Activated T-helper 17 cell treated with anti-CD3 and anti-CD28 coated beads, Interleukin-2, amount 50 U/mL, for 72 hours (primary cell): ENCODE measurements at places on chromosomes 4 and X. TPM values are rescaled to one million over a fixed set of nuclear protein-coding genes. Genes with fewer than 3 reads are reported as not detected.

Gene HTR2C
- total RNA-seq: not detected

DNA sequence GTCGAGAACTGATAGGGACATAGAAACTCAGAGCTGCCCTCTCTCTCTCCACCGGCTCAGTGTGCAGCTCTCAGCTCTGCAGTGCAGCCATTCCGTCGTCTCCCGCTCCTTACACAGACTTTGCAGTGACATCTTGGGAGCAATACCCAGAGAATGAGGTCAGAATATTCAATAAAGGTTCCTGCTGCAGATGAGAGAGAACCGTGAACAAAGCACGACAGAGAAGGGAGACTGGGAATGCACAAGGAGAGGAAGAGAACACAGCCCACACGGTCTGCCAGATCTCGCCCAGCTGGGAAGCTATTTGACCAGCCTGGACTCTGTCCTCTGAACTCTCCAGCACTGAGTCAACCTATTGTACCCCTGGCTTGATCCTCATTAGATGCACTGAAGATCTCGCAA lies 118.0 kb upstream of the PPARGC1A start:
- no peak for ATAC-seq

GRCh38 chr4:189081826-189082225 lies 858.8 kb upstream of the FRG1 start:
- no peak for ATAC-seq

DNA sequence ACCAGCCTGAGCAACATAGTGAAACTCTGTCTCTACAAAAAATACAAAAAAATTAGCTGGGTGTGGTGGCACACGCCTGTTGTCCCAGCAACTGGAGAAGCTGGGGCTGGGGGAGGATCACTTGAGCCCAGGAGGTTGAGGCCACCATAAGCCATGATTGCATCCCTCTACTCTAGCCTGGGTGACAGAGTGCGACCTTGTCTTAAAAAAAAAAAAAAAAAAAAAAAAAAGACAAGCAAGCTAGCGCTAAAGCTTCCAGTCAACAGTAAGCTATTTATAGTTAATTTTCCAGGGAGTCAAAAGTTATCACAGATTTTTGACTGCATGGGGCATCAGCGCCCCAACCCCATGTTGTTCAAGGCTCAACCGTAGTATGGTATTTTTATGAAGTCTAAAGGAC lies 273.4 kb downstream of the RAPGEF2 start:
- ATAC-seq: no peak

Gene PLRG1
- total RNA-seq: 125 TPM

Gene ARMCX4
- total RNA-seq: 11.3 TPM

Gene XG
- total RNA-seq: not detected

DNA sequence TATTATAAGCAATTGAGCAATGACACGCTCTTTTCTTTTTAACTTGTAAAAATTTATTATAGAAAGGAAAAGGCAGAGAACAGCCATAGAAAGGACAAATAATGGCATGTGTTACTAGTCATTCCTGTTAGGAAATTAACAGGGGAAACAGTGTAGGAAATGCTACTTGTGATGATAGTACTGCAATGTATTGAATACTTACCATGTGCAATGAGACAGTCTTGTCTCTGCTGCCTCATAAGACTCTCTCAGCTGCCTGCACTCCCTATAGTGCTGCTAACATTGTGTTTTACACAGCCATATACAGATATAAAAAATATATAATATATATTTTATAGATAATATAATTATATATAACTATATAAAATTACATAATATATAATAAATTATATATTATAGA lies 62.3 kb upstream of the SHOX start:
- ATAC-seq: peak; percentile 49

DNA sequence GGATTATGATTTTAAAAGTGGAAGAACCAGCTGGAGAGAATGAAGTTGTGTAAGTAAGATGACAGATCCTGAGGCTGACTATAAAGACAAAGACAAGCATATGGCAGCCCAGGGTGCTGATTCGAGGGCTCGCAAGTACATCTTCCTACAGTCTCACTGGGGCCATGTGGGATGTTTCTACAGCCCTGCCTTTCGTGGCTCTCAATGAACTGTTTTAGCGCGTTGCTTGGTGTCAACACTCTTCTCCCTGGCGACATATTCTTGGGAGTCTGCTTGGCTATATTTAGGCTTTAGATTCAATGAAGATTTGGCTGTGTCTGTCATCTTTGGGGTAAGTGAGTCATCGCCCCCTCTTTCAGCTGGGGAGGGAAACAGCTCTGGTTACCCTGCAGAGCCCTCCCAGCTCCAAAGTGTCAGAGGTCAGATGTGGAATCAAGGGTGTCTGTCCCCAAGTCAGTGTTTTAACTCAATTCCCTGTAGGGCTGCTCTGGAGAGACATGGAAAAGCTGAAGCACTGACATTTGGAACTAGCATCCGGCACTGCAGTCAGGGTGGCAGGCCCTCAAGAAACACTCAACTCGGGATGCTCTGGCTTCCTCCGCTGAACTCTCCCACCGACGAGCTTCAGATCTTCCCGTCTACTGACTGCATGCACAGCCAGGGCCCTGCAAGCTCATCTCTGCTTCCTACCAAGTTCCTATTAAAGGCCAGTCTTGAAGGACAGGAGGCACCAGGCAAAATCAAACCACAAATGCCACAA lies 65.7 kb downstream of the GATB start:
- ATAC-seq: no peak

Gene RP2
- total RNA-seq: 7.1 TPM

- no peak for ATAC-seq
Measured at GRCh38 chrX:49930039-49930438, 7.6 kb downstream of the CLCN5 start.

- ATAC-seq: peak; percentile 51
Measured at GRCh38 chr4:169615467-169616106, 3.2 kb upstream of the NEK1 start.

Gene GAGE12E
- not detected for total RNA-seq

- ATAC-seq: peak; percentile 30
Measured at GRCh38 chr4:108117418-108118182, 51.1 kb downstream of the LEF1 start.

DNA sequence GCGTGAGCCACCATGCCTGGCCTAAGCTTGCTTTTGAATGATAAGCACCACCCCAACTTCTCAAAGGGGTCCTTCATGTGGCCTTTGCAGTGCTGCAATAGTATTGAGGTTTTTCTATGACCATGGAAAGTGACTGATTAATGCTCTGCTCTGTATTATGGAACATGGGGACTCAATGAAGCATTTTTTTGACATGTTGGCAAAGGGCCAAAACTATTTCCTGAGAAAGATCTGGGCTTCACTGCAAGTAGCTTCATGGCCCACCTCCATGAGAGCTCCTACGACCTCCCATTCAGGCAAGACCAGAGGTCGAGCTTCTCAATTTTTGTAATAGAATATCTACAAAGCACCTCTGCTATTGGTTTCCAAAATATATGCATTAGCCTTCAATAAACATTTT lies 16.7 kb upstream of the SEPTIN6 start:
- no peak for ATAC-seq

GRCh38 chrX:134692990-134693389 lies 34.7 kb upstream of the PLAC1 start:
- no peak for ATAC-seq

DNA sequence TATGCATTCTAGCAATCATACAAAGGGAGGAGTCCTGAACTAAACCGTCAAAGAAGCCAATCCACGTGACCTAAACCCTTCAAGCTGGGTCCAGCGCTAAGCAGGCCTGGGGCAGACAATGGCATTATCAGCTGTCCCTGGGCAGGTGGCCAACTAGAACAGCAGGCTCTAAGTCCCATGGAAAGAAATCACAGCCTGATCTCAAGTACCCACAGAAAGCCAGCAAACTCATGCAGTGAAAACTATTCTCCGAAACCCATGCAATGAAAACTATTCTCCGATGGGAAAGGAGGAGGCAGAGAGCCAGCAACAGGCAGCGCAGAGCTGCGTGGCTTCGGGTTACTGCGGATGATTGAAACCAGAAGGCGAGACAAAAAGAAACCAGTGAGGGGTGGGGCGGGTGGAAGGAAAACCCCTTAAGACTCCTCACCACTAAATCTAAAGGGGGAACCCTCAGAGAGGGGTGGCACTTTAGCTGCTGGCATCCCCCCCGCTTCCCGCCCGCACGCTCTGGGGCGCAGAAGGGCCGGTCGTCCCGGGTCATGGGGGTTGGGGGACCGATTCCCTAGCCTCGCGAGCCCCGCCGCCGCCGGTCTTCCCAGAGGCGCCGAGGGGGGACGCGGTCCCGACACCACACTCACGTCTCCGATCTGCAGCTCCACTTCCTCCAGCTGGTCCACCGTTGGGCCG lies 567 bp downstream of the C4orf46 start:
- peak; percentile 34 for ATAC-seq

Gene SPANXN3
- not detected for total RNA-seq

Gene SH3D19
- 1.1 TPM for total RNA-seq

DNA sequence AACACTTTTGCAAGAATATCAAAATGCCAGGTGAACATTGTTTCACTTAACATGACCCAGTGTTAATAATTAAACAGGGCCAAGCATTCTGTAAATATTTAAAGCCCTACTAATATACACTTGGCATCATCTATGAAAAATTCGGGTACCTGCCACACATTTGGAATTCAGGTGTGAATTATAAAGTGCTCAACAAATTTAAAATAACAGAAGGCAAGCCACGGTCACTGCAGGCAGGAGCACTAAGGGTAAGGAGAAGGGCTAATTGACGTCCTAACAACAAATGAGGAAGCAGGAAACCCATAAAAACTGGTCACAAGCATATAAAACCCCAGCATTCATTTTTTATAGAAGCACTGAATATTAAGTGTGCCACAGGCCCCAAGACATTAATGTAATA lies 43.8 kb upstream of the CPEB2 start:
- no peak for ATAC-seq

Gene SAT1
- total RNA-seq: 94.7 TPM

Gene SOWAHB
- not detected for total RNA-seq

DNA sequence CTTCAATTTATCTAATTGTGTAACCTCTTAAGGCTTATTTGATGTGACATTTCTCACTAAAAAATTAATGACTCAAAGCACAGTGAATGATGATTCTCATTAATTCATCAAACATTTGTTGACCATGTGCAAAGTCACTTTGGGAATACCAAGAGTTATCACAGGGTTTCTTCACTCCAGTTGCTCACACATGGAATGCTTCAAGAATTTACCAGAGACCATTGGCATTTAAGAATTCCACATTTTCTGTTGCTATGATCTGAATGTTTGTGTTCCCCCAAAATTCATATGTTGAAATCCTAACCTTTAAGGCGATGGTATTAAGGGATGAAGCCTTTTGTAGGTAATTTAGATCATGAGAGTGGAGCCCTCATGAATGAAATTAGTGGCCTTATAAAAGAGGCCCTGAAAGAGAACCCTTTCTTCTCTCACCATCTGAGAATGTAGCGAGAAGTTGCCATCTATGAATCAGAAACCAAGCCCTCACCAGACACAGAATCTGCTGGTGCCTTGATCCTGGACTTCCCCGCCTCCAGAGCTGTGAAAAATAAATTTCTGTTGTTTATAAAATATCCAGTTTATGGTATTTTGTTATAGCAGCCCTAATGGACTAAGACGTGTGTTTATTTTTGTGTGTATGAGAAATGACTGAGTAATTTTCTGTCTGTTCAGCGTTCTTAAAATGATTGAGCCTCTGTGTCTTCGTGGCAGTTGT lies 16.4 kb upstream of the SRPX start:
- ATAC-seq: no peak

DNA sequence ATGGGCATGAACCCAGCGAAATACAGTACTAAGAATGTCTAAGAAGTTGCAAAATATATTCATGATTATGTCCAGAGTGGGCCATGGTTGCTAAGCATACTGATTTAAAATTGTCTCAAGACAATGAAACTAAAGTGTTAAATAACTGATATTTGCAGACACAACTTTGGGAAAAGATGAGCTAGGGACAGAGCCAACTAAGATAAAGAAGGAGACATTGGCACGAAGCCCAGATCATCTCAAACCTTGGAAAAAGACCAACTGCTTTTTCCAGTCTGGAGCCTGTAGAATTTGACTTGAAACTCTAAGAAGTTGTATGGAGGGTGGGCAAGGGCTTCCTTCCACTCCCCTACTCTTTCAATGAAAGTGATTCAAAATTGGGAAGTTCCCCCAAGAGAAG lies 108.5 kb upstream of the GLRA2 start:
- no peak for ATAC-seq

Gene PARM1
- total RNA-seq: 0.11 TPM

DNA sequence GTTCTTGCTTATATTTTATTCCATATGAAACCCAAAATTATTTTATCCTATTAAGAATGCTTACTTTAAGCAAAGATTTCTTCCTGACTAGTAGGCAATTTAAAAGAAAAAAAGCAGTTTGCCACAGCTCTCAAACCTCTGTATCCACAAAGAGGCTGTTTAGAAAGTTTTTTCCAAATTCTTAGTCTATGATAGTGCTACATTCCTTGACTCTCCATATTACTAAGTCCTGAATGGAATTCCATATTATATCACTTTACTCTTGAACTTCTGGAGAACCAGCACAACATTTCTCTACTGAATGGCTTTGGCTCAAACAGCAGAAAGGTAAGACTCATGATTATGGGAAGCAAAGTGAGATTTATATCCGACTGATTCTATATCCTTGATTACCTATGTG lies 8.3 kb downstream of the SLC10A6 start:
- no peak for ATAC-seq

- ATAC-seq: no peak
Measured at GRCh38 chr4:8329859-8330761, 60.6 kb downstream of the HTRA3 start.

DNA sequence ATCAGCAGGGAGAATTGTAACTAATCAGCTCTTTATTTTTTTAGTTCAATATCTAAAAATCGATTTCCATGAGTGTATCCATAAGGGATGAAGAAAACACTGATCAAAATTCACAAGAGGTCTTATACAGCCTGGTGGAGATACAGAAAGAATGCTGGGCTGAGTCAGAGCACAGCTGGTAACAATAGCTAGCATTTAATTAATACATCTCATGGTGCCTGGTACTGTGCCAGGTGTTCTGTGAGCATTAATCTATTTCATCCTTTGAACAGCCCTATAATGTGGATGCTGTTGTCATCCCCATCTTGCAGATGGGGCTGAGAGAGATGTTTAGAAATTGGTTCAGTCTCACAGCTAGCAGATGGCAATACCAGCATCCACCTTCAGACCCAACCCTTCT lies 250.9 kb upstream of the RPS6KA3 start:
- ATAC-seq: no peak

DNA sequence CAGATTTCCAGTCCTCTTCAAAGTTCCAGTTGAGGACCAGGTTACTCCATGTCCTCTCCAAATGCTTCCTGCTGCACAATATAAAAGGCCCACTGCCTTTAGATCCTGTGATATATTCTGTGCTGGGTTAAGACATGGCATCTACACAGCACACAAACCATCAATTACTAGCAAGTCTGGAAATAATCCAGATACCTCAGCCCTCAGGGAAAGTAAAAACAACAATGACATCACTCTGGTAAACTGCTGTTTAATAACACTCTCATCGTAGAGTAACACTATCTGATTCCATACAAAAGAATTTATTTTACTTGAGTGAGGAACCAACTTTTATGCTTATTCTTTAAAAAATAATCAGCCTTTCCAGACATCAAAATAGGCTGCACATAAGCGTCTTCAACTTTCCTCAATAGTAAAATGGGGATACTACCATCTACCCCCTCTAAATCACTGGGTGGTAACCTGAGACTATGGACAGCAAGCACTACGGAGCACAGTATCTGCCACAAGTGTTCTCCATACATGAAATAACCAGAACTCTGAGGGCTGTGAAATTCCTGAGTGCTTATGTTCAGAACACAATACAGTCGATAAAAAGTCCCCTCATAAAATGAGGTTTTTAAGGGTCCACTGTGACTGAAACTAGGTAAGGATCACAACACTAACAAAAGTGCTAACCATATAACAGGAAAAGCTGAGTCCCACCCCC lies 53.4 kb downstream of the ABCG2 start:
- ATAC-seq: no peak
